ENCODE measurements at places on chromosomes 7 and 10. TPM values are rescaled to one million over a fixed set of nuclear protein-coding genes. Genes with fewer than 3 reads are reported as not detected.
A peak's percentile ranks its signal among the peaks of the same experiment; 100 is the strongest.

DNA sequence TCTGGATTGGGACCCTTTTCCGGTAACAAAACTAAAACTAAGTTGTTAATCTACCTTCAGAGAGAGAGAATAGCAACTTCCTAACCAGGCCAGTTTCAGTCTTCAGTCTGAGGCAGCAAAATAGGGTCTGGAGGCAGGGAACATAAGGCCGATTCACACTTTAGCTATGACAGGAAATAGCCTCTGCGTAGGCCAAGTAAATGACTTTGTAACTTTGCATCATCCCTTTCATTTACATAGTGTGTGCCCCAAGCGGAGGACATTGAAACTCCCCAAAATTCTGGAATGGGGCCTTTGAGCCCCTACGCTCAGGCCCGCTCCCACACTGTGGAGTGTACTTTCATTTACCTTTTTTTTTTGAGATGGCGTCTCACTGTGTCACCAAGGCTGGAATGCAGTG lies 1.7 kb upstream of the UPP1 start:
- no peaks in the 10 kb centered on the region for H3K27me3 ChIP-seq
- DNase-seq = peak; percentile 24
- H3K27ac ChIP-seq = peak overlapping the region; percentile 99
- no peaks in the 10 kb centered on the region for H3K36me3 ChIP-seq
- peaks cover 26% of the 10 kb centered on the region for H3K4me1 ChIP-seq

- H3K27me3 ChIP-seq = no peaks in the 10 kb centered on the region
- H3K4me1 ChIP-seq = peaks cover 4% of the 10 kb centered on the region
- DNase-seq = no peak
- H3K27ac ChIP-seq = no peak overlapping the region
- no peaks in the 10 kb centered on the region for H3K36me3 ChIP-seq
Observed at GRCh38 chr7:18541181-18541870, 45.8 kb downstream of the HDAC9 start.

The GPR158 gene
- total RNA-seq = 1.5 TPM

The WNT2 gene
- total RNA-seq = not detected

GRCh38 chr7:142626420-142627035 lies 122.7 kb upstream of the PRSS1 start:
- H3K27me3 ChIP-seq = no peaks in the 10 kb centered on the region
- H3K36me3 ChIP-seq = no peaks in the 10 kb centered on the region
- no peak overlapping the region for H3K4me3 ChIP-seq
- H3K4me1 ChIP-seq = no peaks in the 10 kb centered on the region
- H3K27ac ChIP-seq = no peak overlapping the region
- DNase-seq = peak; percentile 92

The CUZD1 gene
- 2.8 TPM for total RNA-seq

The MALRD1 gene
- total RNA-seq = 0.42 TPM

The NPFFR1 gene
- total RNA-seq = 0.08 TPM

The OLAH gene
- total RNA-seq = not detected

DNA sequence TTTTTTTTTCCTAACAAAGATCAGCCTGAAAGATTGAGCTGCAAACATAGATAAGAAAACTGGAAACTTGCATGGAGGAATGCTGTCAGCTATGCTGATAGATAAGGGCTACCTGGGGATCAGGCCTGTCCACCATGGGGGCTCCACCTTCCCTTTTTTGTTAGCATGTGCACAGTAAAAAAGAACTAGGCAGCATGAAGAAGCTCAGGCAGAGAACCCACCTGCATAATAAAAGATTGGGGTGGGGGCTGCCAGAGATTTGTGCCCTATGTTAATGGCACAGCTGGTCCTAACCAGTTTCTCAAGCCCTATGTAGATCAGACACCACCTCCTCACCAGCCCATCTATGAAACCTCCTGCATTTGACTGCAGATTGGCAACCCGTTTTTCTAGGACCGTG lies 45.4 kb upstream of the CACNB2 start:
- H3K36me3 ChIP-seq = no peaks in the 10 kb centered on the region
- peak; percentile 14 for DNase-seq

GRCh38 chr7:30874656-30875302 lies 36.9 kb upstream of the AQP1 start:
- no peaks in the 10 kb centered on the region for H3K27me3 ChIP-seq
- DNase-seq = no peak
- no peak overlapping the region for H3K27ac ChIP-seq

GRCh38 chr10:115566867-115567266 lies 473.7 kb downstream of the ATRNL1 start:
- no peak for DNase-seq
- H3K36me3 ChIP-seq = no peaks in the 10 kb centered on the region
- no peaks in the 10 kb centered on the region for H3K4me1 ChIP-seq
- H3K4me3 ChIP-seq = no peak overlapping the region

DNA sequence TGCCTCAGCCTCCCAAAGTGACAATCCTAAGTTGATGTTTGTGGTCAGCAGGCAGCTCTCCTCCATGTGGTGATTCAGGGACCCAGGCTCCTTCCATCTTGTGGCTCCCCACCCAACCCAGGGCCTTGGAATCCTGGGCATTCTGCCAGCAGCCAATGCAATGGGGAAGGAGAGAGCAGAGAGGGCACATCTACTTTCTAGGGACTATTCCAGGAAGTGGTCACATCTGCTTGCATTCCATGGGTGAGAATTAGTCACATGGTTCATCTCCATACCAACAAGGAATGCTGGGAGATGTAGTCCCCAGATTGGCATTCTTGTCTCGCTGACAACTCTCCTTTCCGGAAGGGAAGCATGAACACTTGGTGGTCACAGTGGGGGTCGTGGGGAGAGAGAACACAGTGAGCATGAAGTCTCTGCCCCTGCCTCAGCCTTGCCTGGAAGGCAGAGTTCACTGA lies 9.9 kb upstream of the SRRM3 start:
- no peaks in the 10 kb centered on the region for H3K36me3 ChIP-seq
- peaks cover 11% of the 10 kb centered on the region for H3K4me1 ChIP-seq
- no peaks in the 10 kb centered on the region for H3K27me3 ChIP-seq
- no peak overlapping the region for H3K27ac ChIP-seq

DNA sequence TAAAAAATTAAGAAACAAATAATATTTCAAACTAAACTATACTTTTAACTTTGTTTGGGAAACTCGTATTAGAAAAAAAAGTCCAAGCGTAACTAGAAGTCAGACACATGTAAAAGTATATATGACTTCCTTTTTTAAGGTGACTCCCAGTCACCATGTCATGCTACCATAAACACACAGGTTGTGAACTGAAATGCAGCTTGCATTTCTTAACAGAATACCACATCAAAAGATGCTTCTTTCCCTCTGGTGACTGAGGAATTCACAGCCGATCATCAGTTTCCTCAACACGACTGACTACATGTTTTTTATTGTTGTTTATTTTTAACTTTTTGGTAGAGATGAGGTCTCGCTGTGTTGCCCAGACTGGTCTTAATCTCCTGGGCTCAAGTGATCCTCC lies 445.0 kb downstream of the PARD3 start:
- no peak overlapping the region for H3K4me3 ChIP-seq
- no peak for DNase-seq
- H3K27me3 ChIP-seq = no peaks in the 10 kb centered on the region
- no peaks in the 10 kb centered on the region for H3K36me3 ChIP-seq

GRCh38 chr7:47777531-47778152 lies 170.6 kb downstream of the PKD1L1 start:
- no peak for DNase-seq
- no peak overlapping the region for H3K4me3 ChIP-seq
- no peak overlapping the region for H3K27ac ChIP-seq
- no peaks in the 10 kb centered on the region for H3K36me3 ChIP-seq

DNA sequence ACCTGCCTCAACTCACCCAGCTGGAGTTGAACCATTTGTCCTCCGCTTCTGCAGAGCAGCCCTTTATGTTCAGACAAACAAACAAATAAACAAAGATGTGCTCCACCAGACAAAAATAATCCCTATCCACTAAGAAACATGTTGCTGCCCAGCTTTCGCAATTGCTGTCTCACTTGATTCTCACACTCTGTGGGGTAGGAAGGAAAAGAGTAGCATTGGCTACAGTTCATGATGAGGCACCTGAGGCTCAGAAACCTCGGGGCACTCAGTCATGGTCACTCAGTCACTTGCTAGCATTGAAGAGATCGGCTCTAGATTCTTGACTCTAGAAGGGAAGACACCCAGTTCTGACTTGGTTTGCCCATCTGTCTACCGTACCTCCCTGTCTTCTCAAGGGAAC lies 88.0 kb upstream of the ZMIZ1 start:
- no peak for DNase-seq
- no peaks in the 10 kb centered on the region for H3K36me3 ChIP-seq
- no peaks in the 10 kb centered on the region for H3K27me3 ChIP-seq
- H3K4me1 ChIP-seq = peaks cover 3% of the 10 kb centered on the region

DNA sequence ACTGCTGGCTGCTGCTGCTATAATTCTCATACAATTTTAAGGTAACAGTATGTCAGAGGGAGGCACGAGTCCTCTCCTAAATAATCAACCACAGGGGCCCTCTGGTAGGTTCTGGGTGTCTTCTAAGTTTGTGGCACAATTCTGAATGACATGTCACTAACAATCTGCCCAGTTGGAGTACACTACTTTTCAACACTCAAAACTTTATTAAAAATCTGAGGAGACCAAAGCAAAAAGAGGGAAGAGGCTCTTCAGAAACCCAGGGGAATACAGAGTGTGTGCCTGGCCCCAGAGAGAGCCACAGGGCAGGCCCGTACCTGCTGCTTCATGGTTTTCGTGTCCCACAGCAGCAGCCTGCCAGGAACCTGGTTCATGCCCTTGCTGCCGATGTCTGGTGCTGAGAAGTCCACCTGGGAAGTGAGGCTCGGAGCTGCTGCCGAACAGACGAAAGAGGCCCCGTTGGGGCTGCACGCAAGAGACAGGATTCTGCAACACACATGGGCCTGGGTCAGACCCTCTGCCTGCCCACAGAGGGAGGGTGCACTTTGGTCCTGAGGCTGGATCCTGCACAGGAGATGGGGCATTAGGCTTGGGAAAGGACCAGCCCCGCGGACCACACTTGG lies 18.3 kb downstream of the WDR91 start:
- H3K36me3 ChIP-seq = peaks cover 7% of the 10 kb centered on the region
- no peaks in the 10 kb centered on the region for H3K4me1 ChIP-seq
- H3K27ac ChIP-seq = no peak overlapping the region
- DNase-seq = no peak

DNA sequence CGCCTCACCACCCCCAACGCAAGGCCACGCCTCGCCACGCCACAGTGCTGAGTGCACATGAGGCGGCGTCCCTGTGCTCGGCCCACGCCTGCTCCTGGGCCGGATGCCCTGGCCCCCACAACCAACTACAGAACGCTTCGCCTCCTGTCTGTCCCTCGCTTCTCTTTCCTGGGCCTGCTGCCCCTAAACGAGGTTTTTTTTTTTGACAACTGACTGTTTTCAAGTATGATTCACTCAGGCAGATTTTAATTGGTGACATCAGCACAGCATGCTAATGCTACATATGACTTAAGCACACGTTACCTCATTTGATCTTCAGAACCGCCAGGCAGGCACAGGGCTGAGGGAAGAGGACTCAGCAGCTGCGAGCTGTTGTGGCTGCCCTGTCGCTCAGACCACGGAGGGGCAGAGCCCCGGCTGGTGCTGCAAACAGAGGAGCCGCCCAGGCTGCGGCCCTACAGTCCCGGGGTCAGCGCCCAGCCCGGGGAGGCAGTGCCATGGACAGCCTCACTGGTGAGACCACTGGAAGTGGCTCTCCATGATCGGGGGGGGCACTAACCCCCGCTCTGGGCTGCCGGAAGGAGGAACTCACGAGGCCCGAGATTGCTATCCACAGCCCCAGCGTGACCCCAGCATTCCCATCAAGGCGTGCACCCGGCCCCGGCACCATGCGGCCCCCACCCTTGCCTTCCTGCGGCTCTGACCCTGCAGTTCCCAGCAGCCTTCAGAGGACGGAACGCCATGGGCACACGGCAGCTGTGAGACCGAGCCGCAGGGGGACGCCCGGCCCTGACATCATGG lies 212.8 kb downstream of the MAD1L1 start:
- no peak for DNase-seq
- H3K4me1 ChIP-seq = no peaks in the 10 kb centered on the region
- H3K36me3 ChIP-seq = no peaks in the 10 kb centered on the region

GRCh38 chr7:128389618-128390329 lies 20.0 kb downstream of the IMPDH1 start:
- peaks cover 19% of the 10 kb centered on the region for H3K27me3 ChIP-seq
- H3K4me3 ChIP-seq = no peak overlapping the region
- no peak overlapping the region for H3K27ac ChIP-seq
- H3K4me1 ChIP-seq = peaks cover 4% of the 10 kb centered on the region

The SPDYE2B gene
- total RNA-seq = not detected

GRCh38 chr7:36005293-36005692 lies 147.8 kb upstream of the EEPD1 start:
- no peak for DNase-seq
- no peaks in the 10 kb centered on the region for H3K4me1 ChIP-seq
- H3K27ac ChIP-seq = no peak overlapping the region
- no peak overlapping the region for H3K4me3 ChIP-seq

The DHTKD1 gene
- total RNA-seq = 40.4 TPM

- H3K36me3 ChIP-seq = no peaks in the 10 kb centered on the region
- no peaks in the 10 kb centered on the region for H3K4me1 ChIP-seq
- DNase-seq = no peak
- no peak overlapping the region for H3K4me3 ChIP-seq
- H3K27me3 ChIP-seq = no peaks in the 10 kb centered on the region
Observed at GRCh38 chr10:93106631-93107072, 33.0 kb downstream of the CYP26A1 start.

DNA sequence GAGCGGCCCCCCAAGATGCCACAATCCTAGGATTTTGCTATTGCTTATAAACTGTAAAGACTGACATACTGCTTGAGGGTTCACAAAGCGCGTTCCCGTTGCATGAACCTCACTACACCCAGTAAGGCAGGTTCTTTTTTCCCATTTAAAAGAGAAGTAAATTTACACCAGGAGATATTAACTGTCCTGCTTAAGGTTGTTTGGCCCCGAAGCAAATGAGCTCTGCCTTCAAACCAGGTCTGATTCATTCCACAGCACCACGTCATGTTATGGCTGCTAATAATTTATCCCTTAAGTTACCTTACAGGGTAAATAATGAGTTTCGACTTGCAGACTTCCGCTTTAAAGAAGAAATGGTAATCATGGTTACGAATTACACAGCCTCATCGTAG lies 559 bp upstream of the FKBP14 start:
- no peaks in the 10 kb centered on the region for H3K27me3 ChIP-seq
- no peaks in the 10 kb centered on the region for H3K36me3 ChIP-seq
- peaks cover 34% of the 10 kb centered on the region for H3K4me1 ChIP-seq
- H3K4me3 ChIP-seq = peak overlapping the region; percentile 57
- DNase-seq = no peak
- H3K27ac ChIP-seq = 0 out of 2 replicates have a peak overlapping the region, but pooled peaks have one; percentile 9

The CTAGE15 gene
- 2.9 TPM for total RNA-seq

The GOLGA7B gene
- 0.14 TPM for total RNA-seq

The BEND7 gene
- 9.6 TPM for total RNA-seq

The AMZ1 gene
- 0.73 TPM for total RNA-seq

The TSPAN33 gene
- total RNA-seq = 46.8 TPM

- no peak for DNase-seq
- no peak overlapping the region for H3K27ac ChIP-seq
- H3K27me3 ChIP-seq = no peaks in the 10 kb centered on the region
- no peaks in the 10 kb centered on the region for H3K36me3 ChIP-seq
- no peak overlapping the region for H3K4me3 ChIP-seq
- no peaks in the 10 kb centered on the region for H3K4me1 ChIP-seq
Observed at GRCh38 chr7:37000511-37000910, 276.2 kb upstream of the AOAH start.

DNA sequence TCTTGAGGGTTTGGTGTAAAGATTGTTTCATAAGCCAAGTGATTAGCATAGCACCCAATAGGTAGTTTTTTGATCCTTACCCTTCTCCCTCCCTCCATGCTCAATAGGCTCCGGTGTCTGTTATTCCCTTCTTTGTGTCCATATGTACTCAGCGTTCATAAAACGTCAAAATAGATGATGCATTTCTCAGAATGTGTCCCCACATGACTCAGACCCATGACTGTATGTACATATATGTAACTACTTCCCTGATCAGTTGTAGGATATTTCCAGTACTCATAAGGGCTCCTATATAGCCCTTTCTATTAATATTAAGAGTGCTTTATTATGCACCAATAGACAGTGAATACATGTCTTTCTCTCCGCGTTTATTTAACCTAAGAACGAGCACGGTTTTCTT lies 466.9 kb downstream of the KIF20B start:
- H3K27ac ChIP-seq = no peak overlapping the region
- no peaks in the 10 kb centered on the region for H3K36me3 ChIP-seq

Data from GM23338 (cell line).